Smooth muscle cell of the brain vasculature (primary cell): ENCODE measurements at places on chromosomes 13 and 19.
A peak's percentile ranks its signal among the peaks of the same experiment; 100 is the strongest.

DNA sequence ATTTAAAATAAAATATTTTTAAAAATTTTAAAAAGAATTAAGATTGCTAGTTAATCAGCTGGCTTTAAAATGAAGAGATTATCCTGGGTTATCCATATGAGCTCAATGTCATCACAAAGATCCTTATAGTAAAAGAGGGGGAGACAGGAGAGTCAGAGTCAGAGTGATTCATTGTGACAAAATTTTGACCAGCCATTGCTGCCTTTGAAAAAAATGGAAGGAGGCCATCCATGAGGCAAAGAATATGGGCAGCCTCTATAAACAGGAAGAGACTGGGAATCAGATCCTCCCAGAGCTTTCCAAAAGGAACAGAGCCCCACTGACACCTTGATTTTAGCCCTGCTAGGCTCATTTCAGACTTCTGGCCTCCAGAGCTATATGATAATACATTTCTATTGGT lies 9.3 kb upstream of the RUBCNL start:
- no peak for DNase-seq

DNA sequence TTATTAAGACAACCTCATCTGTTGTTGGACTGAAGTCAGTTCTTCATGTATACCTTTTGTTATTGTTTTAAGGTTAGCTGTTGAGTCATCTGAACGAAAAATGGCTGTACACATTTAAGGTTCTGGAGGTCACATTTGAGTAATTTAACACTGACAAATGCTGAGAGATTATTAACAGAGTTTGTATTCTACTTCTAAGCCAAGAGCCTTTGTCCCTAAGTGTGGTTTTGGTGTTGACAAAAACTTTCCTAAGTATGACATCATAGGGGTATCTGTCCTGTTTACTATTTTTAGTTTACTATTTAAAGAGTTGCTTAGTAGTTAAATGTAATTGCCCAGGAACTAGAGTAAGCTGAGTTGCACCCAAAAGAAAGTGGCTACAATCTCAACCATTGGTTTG lies 71.9 kb downstream of the CDK8 start:
- no peak for DNase-seq

GRCh38 chr19:40466219-40466984 lies 399 bp upstream of the SPTBN4 start:
- DNase-seq, result no peak

- DNase-seq, result no peak
Observed at GRCh38 chr13:24654741-24655140, 25.5 kb upstream of the ATP12A start.

DNA sequence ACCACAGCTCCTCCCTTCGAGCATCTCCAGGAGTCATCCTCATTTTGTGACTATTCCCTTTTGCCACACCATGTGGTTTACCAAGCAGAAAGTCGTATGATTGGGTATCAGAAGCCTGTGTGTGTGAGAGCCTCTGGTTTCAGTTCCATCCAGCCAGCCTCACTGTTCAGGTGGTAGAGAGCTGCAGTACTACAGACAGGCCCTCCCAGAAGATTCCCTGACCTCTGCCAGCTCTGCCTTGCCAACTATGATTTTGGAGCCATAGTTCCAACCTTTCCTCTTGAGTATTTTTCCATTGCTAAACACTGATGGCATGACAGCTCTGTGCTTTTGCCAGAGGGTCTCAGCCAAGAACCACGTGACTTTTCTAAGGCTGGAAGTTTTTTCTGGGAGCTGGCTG lies 82.5 kb downstream of the DHRS12 start:
- no peak for DNase-seq

DNA sequence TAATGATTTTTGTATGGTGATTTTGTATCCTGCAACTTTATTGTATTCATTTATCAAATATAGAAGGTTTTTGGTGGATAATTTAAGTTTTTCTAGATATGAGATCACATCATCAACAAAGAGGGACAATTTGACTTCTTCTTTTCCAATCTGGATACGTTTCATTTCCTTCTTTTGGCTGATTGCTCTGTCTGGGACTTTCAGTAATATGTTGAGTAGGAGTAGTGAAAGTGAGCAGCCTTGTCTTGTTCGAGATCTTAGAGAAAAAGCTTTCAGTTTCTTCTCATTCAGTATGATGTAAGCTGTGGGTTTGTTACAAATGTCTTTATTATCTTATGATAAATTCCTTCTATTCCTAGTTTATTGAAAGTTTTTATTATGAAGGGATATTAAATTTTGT lies 352.0 kb upstream of the DACH1 start:
- DNase-seq, result no peak

DNA sequence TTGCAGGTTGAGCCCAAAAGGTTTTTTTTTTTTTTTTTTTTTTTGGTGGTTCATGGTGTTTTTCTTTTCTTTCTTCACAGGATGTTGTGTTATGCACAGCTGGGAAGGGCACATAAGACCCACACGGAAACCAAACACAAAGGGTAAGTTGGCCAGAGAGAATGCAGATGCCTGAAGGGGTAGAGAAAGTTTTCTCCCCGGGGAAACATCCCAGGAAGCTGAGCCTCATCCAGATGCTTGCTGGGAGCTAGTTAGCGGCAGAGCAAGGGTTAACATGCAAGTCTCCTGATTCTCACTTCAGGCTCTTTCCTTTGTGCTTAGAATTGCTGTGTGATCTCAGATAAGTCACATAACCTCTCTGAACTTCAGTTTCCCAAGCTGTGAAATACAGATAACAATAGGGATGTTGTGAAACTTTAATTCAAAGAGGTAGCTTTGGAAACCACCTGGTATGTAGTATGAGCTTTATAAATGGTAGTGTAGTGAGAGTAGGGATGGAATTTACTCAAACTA lies 3.1 kb downstream of the ADGRE1 start:
- DNase-seq, result no peak

DNA sequence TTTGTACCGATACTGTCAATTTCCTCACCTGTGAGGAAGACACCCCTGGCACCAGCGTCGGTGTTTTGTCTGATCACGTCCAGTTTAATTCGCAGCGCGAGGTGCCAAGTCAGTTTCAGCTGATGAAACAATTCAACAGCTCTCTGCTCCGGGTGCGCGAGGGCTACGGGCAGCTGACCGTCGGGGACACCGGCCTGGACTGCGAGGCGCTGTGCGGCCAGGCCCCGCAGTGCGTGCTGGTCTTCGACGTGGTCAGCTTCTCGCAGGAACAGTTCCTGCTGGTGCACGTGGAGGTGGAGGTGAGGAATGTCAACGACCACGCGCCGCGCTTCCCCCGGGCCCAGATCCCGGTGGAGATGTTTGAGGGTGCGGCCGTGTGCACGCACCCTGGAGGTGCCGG lies 171.5 kb downstream of the OLFM4 start:
- no peak for DNase-seq

- DNase-seq, result no peak
Observed at GRCh38 chr19:2039089-2039958, 11.7 kb downstream of the MKNK2 start.

DNA sequence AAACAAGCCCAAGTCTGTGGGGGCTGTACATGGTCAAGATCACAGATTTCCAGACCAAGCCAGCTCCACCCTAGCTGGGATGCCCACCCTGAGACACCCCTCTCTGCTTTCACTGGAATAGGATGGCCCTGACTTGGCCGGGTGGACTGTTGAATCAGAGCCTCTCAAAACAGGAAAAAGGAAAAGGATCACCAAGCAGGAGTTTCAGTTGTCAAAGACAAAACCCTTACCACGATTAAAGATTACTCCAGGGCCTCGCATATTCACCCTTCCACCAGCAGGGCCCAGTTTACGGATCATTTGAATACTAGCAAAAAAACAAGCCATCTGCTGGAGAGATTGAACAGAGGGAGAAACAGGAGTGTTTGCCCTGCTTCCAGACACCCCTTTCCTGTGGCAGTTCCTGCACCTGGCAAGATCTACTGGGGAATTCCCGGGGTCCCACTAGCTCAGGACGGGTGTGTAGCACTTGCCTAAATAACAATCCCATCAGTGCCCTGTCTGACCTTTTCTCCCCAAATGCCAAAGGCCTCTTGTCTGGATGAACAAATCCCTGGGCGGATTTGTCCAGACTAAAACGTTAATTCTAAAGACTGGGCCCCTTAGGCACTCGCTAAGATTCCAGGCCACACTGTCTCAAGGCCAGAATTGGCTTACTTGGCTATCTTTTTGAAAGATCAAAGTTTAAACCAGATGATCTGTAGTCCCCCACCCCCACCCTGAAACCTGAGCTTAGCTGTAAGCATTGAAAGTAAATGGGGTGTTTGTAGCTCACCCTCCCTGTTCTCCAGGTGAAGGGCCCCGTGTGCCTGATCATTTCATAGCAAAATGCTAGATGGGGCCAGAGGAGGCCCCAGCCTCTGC lies 38.4 kb downstream of the ACTN4 start:
- DNase-seq, result no peak

- no peak for DNase-seq
Observed at GRCh38 chr19:8866344-8866743, 34.2 kb downstream of the MBD3L1 start.

- DNase-seq, result no peak
Observed at GRCh38 chr19:17654993-17655392, 33.2 kb downstream of the UNC13A start.

GRCh38 chr19:17036640-17037039 lies 10.0 kb upstream of the CPAMD8 start:
- no peak for DNase-seq

GRCh38 chr19:4474514-4475022 lies 2.5 kb downstream of the HDGFL2 start:
- no peak for DNase-seq

DNA sequence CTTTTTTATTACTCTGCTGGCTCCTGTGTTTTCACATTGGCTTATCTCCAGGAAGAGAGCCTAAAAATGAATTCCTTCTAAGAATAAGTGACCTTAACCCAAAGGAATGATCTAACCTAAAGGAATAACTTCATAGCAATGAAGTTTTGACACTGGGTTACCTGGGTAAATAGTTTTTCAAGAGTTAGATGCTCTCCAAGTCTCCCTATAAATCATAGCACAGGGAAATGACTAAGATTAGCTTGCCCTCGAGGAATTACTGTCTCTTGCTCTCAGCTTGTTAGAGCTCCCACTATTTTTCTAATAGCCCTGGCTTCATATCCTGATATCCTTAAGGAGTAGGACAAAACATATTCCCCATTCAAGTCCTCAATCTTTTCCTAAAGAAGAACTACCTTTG lies 66.3 kb downstream of the SPRY2 start:
- DNase-seq, result no peak

DNA sequence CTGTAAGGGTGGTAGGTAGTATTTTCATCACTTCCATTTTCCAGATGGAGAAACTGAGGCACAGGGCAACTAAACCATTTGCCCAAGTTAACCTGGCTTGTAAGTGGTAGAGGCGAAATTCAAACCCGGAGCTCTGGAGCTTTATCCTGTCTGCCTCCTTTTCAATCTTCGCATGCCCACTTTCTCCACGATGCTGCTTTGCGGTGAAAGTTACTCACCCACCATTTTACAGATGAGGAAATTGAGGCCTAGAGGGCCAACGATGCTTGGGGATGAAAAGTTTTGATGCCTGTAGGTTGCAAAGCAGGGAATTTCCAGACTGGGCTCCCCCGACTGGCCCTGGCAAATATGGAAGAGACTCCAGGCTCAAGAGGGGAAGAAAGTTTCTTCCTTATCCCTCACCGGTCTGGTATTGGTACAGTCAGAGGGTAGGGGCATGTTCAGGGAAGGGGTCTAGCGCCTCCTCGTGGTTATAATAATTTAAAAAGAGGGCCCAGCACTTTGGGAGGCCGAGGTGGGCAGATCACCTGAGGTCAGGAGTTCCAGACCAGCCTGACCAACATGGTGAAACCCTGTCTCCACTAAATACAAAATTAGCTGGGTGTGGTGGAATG lies 1.9 kb upstream of the SH2D3A start:
- DNase-seq, result no peak

- DNase-seq, result no peak
Observed at GRCh38 chr13:23739596-23739995, 149.6 kb downstream of the MIPEP start.

DNA sequence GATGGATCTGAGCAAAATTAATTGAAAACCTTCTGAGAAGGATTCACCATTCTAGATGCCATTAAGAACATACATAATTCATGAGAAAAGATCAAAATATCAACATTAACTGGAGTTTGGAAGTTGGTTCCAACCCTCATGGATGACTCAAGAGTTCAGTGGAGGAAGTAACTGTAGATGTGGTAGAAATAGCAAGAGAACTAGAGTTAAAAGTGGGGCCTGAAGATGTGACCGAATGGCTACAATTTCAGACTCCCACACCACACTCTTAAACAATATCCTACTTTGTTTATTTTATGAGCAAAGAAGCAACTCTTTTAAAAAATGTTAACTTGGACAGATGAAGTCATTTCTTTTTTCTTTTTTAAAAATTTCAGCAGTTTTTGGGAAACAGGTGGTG lies 354.3 kb downstream of the KLF12 start:
- DNase-seq, result no peak

- DNase-seq, result peak; percentile 95
Observed at GRCh38 chr19:41323430-41324125, 13.6 kb downstream of the CCDC97 start.

DNA sequence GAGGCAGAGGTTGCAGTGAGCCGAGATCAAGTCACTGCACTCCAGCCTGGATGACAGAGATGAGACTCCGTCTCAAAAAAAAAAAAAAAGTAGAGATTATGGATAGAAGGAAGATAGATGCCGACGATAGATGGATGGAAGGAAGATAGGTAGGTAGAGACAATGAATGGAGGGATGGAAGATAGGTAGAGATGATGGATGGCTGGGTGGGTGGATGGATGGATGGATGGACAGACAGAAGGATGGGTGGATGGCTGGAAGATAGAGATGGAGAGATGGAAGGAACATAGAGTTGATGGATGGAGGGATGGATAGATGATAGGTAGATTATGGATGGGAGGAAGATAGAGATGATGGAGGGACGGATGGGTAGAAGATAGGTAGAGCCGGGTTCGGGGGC lies 18.5 kb upstream of the USE1 start:
- DNase-seq, result no peak

GRCh38 chr19:5107432-5108122 lies 138.7 kb downstream of the KDM4B start:
- DNase-seq, result no peak

DNA sequence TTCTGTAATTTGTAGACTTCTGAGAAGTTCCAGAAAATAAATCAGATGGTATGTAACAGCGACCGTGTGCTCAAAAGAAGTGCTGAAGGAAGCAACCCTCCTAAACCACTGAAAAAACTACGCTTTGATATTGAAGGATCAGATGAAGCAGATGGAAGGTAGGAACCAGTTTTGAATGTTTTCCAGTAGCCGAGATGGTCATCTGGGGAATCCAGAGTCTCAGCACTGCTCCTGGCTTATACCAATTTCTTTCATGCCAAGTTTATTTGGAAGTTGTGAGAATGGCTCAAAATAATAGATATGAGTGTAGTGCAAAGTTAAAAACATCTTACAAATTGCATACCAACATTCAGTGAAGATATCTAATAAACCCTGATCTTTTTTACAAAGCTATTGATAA lies 56.2 kb downstream of the RCBTB2 start:
- no peak for DNase-seq

DNA sequence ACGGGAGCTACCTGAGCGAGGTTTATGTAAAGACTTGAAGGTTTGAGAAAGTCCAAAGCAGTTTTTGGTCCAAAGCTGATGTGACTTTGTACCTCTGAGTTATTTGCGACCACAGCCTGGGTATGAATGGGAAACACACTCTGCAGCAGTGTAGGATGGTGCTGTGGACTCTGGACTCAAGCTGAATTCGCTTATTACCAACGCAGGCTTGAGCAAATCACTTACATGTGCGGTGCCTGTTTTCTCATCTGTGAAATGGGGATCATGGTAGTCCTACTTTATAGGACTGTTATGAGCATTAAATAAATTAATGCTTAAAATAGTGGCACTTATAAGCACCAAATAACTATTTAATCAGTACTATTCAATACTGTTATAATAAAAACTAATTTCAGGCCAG lies 176.5 kb downstream of the PAN3 start:
- no peak for DNase-seq

- DNase-seq, result no peak
Observed at GRCh38 chr19:31991984-31992655, 353.3 kb upstream of the ZNF507 start.
